Dermis blood vessel endothelial cell (primary cell): ENCODE measurements at places on chromosomes 4 and X.

DNA sequence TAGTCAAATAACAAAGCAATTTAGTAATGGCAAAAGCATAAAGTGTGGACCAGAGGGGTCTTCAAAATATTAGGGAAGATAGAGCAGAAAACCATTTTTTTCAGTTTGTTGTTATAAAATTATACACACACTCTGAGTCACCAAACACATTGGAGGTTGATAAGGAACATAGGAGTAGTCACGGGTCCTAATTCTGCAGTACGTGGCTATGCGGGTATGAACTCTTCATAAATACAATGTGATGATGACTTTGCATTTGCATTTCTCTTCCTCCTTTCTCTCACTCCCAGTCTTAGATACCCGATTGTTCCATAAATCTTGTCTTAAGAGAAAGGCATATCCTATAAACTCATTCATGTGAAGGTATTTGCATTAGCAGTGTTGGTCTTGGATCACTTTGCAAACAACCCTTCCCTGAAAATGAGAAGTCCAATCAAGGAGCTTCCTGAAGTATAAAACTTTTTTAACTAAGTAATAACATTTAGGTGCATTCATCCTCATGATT lies 223.6 kb downstream of the PALLD start:
- no peak for DNase-seq

DNA sequence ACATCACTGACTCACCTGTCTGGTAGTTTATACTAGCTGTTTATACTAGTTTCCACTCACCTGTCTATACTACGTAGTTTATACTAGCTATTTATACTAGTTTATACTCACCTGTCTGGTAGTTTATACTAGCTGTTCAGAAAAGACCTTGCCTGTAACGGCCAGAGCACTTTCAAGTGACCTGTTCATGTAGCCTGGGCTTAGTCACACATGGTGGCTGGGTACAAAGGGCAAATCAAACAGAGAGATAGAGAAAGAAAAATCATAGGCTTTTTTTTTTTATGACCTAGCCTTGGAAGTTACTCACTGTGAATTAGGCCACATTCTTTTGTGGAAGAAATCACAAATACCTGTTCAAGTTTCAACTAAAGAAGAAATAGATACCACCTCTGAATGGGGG lies 30.7 kb upstream of the SPANXN4 start:
- no peak for DNase-seq

DNA sequence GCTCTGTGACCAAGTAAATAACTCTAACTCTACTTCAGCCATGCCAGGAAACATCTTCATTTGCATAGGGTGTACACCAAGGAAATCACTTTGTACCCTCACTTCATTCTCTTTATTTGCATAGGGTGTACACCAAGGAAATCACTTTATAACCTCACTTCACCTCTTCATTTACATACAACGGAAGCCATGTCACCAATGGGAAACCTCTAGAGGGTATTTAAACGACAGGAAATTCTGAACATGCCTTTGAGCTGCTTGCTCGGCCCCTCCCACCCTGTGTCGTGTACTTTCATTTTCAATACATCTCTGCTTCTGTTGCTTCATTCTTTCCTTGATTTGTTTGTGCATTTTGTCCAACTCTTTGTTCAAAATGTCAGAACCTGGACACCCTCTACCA lies 848.1 kb upstream of the FRG1 start:
- peak; percentile 39 for DNase-seq

GRCh38 chr4:120056246-120056645 lies 10.4 kb downstream of the MAD2L1 start:
- peak; percentile 24 for DNase-seq

- DNase-seq, result no peak
Observed at GRCh38 chrX:149274516-149275105, 230.5 kb downstream of the IDS start.

DNA sequence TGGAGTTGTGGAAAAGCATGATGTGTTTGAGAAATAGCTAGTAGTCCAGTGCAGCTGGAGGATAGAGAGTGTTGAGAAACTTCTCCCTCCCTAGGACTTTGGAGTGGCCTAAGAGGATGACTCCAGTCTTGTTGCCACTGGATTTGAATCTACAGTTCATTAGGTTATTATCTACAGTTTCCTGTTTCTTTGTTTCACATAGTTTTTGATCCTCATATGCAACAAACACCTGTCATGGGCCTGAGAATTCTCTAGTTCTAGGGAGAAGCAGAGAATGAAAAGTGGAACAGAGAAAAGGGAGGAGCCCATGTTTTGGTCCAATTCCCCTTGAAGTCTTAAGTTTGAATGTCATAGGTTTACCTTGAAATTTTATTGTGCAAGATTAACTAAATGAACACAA lies 73.6 kb upstream of the TBC1D9 start:
- no peak for DNase-seq

DNA sequence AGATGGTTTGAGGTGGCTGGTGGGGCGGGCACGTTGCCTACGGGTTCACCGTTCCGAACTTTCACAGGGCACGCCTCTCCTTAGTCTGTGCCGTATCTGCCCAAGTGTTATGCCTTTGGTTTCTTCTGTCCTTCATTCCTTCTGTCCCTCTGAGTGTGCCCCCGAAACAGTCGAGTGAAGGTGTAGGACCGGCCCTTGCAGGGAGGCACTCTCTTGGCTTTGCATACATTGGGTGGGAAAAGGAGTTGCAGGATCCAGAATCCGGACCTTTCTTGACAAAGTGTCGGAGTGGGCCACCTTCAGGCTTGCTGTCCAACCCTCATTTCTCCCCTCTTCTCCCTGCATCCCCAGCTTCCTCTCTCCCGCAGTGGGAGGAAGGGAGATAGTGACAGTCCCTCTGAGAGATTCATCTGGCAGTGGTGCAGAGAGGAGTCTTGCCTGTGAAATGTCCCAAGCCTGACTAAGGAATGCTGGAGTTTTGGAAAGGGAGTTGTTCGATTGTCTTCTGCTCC lies 569 bp downstream of the ARFIP1 start:
- DNase-seq, result no peak
